Esophagus squamous epithelium (tissue), 5 donors: ENCODE measurements at places on chromosomes 5 and 9.

DNA sequence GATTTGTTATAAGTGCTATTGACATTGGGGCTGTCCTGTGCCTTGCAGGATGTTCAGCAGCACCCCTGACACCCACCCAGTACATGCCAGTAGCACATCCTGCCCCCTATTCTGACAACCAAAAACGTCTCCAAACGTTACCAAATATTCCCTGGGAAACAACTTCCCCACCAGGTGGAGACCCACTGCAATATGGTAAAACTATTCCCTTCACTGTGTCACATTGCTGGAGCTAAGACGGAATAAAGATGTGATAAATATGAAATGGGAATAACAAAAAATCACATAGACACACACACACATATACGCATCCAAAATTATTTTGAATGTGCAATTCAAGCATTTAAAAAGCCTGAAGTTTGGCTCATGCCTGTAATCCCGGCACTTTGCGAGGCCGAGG lies 874.3 kb upstream of the DMAC1 start:
- no peak for DNase-seq

DNA sequence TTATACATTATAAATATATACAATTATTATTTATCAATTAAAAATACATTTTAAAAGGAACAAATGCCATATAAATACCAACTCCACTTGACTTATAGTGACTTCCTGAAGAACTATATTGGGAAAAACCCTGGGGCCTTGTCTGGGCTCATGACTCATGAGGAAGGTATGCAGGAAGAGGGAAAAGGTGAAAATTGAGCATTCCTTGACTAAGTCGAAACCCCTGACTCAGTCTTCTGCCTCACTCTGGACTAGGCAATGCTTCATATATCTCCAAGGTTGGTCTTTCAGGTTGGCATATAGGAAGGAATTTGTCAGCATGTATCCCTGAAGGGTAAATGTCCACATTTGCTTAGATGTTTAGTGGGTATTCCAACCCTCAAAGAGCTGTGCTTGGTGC lies 78.5 kb downstream of the SH3TC2 start:
- no peak for DNase-seq

- DNase-seq: no peak
These were observed 322.2 kb downstream of the CEMIP2 start for GRCh38 chr9:71446106-71446472.

DNA sequence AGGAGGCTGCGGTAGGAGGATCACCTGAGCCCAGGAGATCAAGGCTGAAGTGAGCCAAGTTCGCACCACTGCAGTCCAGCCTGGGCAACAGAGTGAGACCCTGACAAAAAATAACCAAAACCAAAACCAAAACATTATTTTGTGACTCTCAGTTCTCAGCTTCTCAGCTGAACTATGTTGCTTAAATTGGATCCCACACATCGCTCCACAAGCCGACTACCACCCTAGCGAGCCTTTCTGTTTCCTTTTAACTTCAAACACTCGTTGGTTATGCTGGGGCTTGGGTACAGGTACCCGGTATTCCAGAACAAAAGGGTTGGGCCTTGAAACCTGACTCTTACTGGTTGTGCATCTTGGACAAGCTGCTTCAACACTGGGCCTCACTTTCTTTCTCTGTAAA lies 3.8 kb upstream of the PTGS1 start:
- no peak for DNase-seq

GRCh38 chr5:69184621-69185020 lies 4.8 kb upstream of the CENPH start:
- DNase-seq: no peak

DNA sequence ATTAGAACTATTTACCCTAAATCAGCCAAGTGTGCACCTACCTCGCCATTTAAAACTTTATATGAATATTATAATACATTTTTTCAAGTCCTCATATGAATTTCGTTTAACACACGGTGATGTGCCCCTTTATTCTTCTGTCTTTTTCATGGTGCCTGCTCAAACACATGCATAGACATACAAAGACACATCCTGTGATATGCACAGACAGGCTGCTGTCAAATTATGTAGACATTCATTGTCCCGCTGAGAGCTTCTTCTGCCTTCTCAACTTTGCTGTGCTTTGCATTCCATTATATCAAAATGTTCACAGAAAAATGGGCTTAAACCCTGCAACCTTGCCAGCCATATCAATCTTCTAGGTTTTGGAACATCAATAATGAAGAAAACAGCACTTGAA lies 193.8 kb downstream of the NTRK2 start:
- DNase-seq: no peak

DNA sequence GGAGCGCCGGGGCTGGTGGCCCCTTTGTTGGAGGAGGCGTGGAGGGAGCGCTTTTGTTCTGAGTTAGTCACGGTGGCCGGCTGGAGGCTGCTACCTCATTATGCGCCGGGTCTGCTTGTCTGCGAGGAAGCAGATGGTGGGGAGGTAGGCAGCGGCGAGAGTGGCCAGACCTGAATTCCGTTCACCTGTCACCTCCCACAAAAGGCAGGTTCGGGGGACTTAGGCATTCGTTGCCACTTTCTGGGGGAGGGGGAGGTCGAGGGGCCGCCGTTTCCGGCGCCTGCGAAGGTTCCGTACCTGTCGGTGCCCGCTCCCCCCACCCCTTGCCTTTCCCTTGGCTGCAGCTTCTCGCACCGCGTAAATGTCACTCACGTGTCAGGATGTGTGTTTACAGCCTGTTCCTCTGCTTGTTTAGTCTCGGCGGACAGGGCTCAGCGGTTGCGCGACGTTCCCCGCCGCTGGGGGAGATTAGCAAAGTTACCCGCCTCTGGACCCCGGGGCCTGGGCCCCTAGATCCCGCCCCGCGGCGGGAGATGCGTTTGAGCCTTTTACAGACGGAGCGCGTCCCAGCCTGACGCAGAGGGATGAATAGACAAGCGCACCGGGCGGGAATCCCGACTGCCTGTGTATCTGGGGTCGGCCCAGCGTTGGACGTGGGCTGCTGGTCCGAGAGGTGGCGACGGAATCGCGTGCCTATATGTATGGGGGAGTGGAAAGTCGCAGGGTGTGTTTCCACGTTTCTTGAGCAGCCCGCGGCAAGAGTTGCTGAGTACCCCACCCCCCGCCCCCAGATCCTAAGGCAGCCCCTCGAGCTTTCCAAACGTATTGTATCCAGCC lies 2.7 kb upstream of the LHX2 start:
- DNase-seq: no peak

GRCh38 chr5:14599476-14600127 lies 18.0 kb downstream of the OTULINL start:
- DNase-seq: no peak

DNA sequence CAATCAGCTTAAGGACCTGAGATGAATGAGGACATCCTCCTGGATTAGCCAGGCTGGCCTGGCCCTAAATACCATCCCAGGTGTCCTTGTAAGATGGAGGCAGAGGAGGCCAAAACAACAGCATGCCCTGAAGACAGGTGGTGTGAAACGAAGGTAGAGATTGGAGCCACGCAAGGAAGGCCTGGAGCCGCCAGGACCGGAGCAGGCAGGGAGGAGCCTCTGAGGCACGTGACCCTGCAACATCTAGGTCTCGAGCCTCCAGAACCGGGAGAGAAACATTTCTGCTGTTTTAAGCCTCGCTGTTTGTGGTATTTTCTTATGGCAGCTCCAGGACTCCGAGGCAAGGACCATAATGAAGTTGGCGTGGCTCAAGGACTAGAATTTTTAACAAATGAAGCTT lies 9.7 kb upstream of the COL5A1 start:
- DNase-seq: no peak

- DNase-seq: no peak
These were observed 3.9 kb upstream of the GNAQ start for GRCh38 chr9:78035383-78035993.

DNA sequence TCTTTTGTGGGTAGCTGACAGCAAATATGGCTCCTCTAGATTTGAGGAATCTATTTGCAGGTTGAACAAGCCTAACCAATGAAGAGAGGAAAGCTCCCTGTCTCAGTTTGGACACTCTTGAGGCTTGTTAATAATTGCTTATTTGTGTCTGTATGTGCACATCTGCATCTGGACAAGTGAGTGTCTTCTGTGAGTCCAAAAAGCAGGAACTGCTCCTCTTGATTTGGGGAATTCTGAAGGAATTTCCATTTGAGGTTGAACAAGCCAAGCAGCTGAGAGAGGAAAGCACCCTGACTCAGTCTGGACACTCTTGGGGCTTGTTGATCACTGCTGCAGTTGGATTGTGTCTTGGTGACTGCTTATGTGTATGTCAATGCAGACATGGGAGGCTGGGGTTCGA lies 211.6 kb downstream of the DTWD2 start:
- no peak for DNase-seq

DNA sequence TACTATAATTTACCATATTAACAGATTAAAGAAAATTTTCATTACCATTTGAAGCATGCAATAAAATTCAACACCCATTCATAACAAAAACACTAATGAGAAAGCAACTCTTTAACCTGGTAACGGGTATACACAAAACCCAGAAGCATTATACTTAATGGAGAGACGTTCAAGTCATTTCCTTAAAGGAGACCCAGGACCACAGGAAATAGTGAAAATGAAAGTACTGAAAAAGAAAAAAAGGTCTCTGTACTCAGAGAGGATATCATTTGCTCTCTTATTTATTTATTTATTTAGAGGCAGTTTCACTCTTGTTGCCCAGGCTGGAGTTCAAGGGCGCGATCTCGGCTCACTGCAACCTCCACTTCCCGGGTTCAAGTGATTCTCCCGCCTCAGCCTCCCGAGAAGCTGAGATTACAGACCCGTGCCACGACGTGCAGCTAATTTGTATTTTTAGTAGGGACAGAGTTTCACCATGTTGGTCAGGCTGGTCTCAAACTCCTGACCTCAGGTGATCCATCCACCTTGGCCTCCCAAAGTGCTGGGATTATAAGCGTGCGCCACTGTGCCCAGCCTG lies 61.6 kb downstream of the SETX start:
- DNase-seq: no peak
